ENCODE measurements at places on chromosomes 2 and 18.

GRCh38 chr2:97751752-97752151 lies 38.4 kb downstream of the ZAP70 start:
- DNase-seq: no peak

- no peak for DNase-seq
These were observed 199.9 kb downstream of the BCL2 start for GRCh38 chr18:63119647-63120046.

DNA sequence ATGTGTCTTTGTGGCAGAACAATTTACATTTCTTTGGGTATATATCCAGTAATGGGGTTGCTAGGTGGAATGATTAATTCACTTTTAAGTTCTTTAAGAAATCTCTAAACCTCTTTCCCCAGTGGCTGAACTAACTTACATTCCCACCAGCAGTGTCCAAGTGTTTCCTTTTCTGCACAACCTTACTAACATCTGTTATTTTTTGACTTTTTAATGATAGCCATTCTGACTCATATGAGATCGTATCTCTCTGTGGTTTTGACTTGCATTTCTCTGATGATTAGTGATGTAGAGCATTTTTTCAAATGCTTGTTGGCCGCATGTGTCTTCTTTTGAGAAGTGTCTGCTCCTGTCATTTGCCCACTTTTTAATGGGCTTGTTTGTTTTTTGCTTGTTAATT lies 43.1 kb upstream of the PTH2R start:
- no peak for DNase-seq

DNA sequence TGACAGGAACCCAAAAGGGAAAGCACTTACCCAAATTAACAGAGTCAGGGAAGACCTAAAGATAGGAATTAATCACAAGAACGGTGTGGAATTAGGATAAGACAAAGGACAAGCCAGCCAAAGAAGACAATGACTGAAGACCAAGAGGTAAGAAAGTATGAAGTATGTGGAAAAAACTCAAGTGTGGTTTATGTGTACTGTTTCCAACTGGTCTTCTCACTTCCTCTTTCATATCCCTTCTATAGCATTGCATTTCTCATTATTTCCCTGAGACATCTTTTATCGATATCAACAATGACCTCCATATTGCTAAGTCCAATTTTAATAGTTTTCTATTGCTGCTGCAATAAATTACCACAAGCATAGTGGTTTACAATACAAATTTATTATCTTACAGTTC lies 313.5 kb upstream of the SLC39A10 start:
- DNase-seq: no peak

DNA sequence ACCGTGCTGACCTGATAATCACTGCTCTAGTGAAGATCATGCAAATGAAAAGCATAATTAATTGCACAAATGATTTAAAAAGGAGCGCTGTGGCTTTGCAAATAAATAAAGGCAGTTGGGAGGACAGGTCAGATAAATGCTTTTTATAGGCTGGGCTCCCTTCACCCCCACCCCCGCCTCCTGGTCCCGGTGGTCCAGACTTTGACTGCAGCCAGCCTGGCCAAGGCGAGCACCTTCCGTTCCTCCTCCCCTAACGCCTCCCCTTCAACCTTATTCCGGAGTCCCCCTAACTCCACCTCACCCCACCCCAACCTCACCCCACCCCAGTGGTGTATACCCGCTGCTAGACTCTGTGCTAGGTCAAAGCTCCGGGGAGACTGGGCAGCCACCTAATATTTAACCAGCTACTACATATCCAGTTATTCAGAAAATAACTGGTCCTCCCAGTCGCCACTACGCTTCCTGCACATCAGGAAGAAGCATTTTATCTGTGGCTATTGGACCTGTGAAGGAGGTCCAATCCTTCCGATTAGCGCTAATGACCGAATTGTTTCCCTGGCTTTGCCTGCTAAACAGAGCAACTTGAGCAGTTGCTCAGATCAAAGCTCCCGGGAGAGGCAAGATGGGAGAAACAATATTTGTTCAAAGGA lies 3.7 kb upstream of the SP9 start:
- DNase-seq: peak; percentile 15
